ENCODE measurements at places on chromosomes 3 and 15. TPM values are rescaled to one million over a fixed set of nuclear protein-coding genes. Genes with fewer than 3 reads are reported as not detected.

GRCh38 chr15:100861511-100861991, 18.1 kb upstream of the ALDH1A3 start:
- DNase-seq, result no peak

GRCh38 chr3:72013084-72013483, 228.1 kb upstream of the PROK2 start:
- no peak for DNase-seq

DNA sequence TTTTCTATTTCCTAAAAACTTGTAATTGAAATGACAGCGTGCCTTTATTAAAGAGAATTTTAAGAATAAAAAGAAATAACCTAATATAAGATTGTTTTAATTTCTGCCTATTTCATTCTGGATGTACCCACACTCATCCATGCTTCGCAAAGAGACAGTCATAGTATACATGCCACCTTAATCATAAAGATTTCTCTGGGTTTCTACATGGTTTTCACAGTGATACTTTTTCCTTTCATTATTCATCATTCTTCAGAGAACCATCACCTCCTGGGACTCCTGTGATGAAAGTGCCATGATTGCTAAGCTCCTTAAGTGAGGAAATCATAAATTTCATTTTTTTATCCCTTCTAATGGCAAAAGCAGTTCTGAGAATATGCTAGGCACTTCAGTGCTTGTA, 4.3 kb upstream of the CCR8 start:
- DNase-seq, result no peak

DNA sequence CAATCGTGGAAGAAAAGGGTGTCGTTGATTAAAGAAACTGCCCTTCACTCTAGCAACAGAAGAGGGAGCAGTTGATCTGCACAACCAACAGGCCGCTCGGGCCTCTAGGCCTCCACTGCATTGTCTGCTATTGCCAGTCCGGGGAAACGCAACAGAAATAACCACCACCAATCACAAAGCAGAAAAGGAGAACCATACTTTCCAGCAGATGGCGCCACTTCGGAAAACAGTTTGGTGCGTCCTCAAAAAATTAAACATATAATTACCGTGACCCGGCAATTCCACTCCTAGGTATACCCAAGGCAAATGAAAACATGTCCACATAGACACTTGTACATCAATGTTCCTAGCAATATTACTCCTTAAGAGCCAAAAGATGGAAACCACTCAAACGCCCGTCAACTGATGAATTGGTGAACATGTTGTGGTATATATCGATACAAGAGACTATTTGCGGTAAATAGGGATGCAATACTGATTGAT, 154.1 kb downstream of the TJP1 start:
- no peak for DNase-seq

GRCh38 chr3:77475507-77475906, 435.6 kb downstream of the ROBO2 start:
- no peak for DNase-seq

GRCh38 chr15:51335538-51336410, 2.6 kb downstream of the CYP19A1 start:
- DNase-seq, result no peak

DNA sequence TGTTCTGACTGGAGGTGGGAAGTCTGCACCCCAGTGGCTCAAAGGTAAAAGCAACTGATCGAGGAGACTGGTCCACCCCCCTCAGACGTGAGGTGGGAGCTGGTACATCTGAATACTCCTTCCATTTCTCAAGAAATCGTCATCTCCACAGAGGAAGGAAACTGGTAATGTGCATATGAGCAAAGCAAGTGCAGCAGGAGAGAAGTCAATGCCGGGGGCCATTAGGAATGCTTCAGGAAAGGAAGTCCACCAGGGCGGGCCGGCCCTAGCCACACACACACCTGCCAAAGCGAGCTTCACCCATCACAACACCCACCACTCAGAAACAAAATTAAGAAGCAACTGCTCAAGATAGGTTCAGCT, 8.5 kb downstream of the TBC1D2B start:
- DNase-seq, result no peak

Gene NMB
- 2.9 TPM for total RNA-seq

All from activated B cell treated with CpG ODN at 0.5 μM for 24 hours (primary cell).